Heart right ventricle (tissue), 16 donors: ENCODE measurements at places on chromosomes 2 and 18. TPM values are rescaled to one million over a fixed set of nuclear protein-coding genes. Genes with fewer than 3 reads are reported as not detected.

GRCh38 chr2:174623690-174624089 lies 26.1 kb upstream of the WIPF1 start:
- H3K27me3 ChIP-seq, result no peaks in the 10 kb centered on the region
- DNase-seq, result no peak
- no peaks in the 10 kb centered on the region for H3K36me3 ChIP-seq
- H3K27ac ChIP-seq, result no peak overlapping the region
- no peak overlapping the region for H3K4me3 ChIP-seq

DNA sequence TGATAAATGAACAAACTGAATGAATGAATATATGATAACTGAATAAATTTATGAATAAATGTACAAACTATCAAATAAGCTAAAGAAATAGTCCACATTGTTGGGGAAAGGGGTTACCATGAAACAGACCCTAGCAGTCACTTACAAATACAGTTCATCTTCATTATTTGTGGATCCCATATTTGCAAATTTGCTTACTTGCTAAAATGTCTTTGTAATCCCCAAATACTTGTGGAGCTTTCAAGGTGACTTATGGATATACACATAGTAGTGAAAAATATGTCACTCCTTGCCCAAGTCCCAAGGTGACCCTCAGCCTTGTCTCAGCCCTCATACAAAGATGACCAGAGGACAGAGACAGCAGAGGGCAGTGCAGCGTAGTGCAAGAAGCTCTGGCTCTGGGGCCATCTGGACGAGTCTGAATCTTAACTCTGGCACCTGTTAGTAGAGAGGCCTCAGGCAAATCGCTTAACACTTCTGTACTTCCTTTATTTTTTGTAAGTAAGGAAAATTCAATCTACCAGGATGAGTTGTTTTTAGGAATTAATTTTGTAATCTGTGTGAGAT lies 3.1 kb downstream of the PAIP2B start:
- no peak overlapping the region for H3K4me3 ChIP-seq
- no peaks in the 10 kb centered on the region for H3K27me3 ChIP-seq
- peak; percentile 60 for DNase-seq
- peak overlapping the region; percentile 32 for H3K27ac ChIP-seq
- H3K36me3 ChIP-seq, result no peaks in the 10 kb centered on the region

- H3K36me3 ChIP-seq, result no peaks in the 10 kb centered on the region
- no peaks in the 10 kb centered on the region for H3K4me1 ChIP-seq
- H3K4me3 ChIP-seq, result no peak overlapping the region
- no peak overlapping the region for H3K27ac ChIP-seq
- H3K27me3 ChIP-seq, result no peaks in the 10 kb centered on the region
These were observed 91.4 kb upstream of the ASAP2 start for GRCh38 chr2:9115229-9115628.

Gene CD226
- total RNA-seq, result 0.83 TPM

Gene RIT2
- not detected for total RNA-seq

- H3K27me3 ChIP-seq, result no peaks in the 10 kb centered on the region
- no peak overlapping the region for H3K4me3 ChIP-seq
- no peaks in the 10 kb centered on the region for H3K4me1 ChIP-seq
- no peak for DNase-seq
- no peaks in the 10 kb centered on the region for H3K36me3 ChIP-seq
These were observed 73.6 kb upstream of the NCK2 start for GRCh38 chr2:105671156-105671555.

Gene DTNA
- 194 TPM for total RNA-seq

Gene CPO
- 0.35 TPM for total RNA-seq

Gene MITD1
- total RNA-seq, result 14.2 TPM

- H3K27ac ChIP-seq, result no peak overlapping the region
- no peaks in the 10 kb centered on the region for H3K27me3 ChIP-seq
- no peaks in the 10 kb centered on the region for H3K36me3 ChIP-seq
- no peak overlapping the region for H3K4me3 ChIP-seq
These were observed 62.5 kb upstream of the ACVR2A start for GRCh38 chr2:147782141-147782930.

- no peaks in the 10 kb centered on the region for H3K27me3 ChIP-seq
- DNase-seq, result no peak
- no peaks in the 10 kb centered on the region for H3K4me1 ChIP-seq
- no peaks in the 10 kb centered on the region for H3K36me3 ChIP-seq
- no peak overlapping the region for H3K27ac ChIP-seq
These were observed 686.9 kb upstream of the NRXN1 start for GRCh38 chr2:51718881-51719280.

Gene SERPINB5
- not detected for total RNA-seq

GRCh38 chr2:47503481-47504070 lies 100.6 kb downstream of the MSH2 start:
- no peak overlapping the region for H3K27ac ChIP-seq
- no peak for DNase-seq
- H3K36me3 ChIP-seq, result no peaks in the 10 kb centered on the region

DNA sequence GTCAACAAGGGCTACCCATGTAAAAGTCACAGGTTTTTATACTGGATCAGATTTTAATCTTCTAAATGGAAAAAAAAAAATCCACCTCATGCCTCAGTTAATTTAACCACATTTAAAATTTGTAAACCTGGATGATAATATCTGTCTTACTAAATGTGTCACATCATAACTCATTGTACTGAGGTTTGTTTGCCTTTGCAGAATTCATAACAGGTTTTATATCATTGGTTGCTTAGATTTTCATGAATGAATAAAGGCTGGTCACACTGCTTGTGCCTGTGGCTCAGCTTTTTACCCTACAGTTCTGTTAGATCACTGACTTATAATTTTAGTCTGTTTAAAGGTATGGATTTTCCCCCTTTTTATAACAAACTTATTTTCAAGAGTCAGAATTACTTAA lies 48.9 kb downstream of the PSMD14 start:
- no peak overlapping the region for H3K4me3 ChIP-seq
- peaks cover 9% of the 10 kb centered on the region for H3K4me1 ChIP-seq
- H3K36me3 ChIP-seq, result no peaks in the 10 kb centered on the region
- DNase-seq, result no peak
- H3K27me3 ChIP-seq, result no peaks in the 10 kb centered on the region

DNA sequence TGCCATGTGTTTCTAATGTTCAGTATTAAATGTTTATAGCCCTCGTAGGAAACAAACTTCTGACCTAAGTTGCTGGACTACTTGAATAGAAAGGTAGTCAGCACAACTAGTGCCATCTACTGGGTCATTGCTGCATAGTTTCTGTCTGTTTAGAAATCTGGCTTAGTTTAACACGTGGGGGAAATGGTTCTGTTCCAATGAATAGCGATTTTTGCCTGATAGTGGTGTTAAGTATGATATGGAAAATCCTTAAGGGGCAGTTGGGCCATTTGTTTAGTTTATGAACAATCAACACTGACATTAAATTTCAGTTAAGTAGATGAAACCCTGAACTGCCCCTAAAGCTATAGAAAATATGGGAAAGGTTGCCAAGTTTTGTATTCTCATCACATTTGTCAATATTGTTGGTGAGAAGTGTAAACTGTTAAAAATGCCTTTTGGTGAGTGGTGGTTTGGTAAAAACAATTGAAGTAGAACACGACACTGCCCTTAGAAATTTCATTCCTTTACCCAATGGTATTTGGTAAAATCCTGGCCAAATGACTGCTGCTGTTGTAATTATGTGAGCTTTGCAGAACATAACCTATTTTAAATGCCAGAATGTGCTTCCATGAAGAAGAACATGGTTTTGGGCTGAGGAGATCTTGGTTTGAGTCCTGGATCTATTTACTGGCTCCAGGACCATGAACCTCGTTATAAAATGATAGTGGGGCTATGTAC lies 13.2 kb downstream of the NABP1 start:
- peaks cover 2% of the 10 kb centered on the region for H3K36me3 ChIP-seq
- H3K4me1 ChIP-seq, result peaks cover 45% of the 10 kb centered on the region
- H3K4me3 ChIP-seq, result no peak overlapping the region
- no peak for DNase-seq

Gene WBP1
- total RNA-seq, result 38.2 TPM

DNA sequence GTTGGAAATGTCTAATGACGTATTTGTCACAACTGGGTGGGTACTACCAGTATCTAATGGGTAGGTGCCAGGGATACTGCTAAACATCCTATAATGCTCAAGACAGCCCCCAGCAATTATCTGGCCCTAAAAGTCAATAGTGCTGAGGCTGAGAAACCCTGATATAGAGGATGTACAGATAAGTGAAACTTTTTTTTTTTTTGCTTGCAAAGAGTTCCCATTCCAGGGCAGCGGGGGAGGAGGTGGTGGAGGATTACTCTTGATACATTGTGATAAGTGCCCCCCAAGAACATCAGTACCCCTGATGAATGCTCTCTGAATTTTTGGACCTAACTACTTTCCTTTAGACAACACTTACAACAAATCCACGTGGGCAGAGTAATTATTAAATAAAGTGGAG lies 329.7 kb upstream of the SPRED2 start:
- H3K4me3 ChIP-seq, result no peak overlapping the region
- H3K4me1 ChIP-seq, result no peaks in the 10 kb centered on the region
- H3K27ac ChIP-seq, result no peak overlapping the region
- DNase-seq, result no peak

DNA sequence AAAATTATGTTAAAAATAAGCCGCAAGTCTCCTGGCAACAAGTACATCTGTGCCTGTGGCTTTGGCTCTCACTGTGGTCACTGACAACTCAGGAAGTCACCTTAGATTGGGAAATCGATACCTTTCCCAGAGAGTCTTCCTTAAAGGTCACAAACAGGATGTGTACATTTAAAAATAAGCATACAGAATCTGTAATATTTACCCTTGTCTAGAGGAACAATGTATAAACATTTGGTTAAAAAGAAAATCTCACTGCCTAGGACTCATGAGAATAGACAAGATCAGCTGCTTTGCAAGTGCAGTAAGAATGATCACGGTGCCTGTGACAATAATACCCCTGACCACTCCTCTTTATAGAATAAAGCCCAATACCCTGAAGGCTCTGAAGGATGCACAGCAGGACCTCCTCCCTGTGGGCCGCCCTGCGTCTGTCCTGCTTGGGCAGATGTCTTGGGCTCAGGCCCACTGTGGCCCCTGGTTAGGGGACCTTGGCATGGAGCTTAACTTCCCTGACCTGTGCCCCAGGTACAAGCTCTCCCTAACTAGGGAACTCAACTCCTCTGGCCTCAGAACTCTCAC lies 98.0 kb upstream of the MGAT4A start:
- no peak overlapping the region for H3K4me3 ChIP-seq
- no peaks in the 10 kb centered on the region for H3K27me3 ChIP-seq
- DNase-seq, result no peak
- peaks cover 34% of the 10 kb centered on the region for H3K4me1 ChIP-seq

Gene HRH4
- total RNA-seq, result not detected

Gene CIB4
- total RNA-seq, result not detected

DNA sequence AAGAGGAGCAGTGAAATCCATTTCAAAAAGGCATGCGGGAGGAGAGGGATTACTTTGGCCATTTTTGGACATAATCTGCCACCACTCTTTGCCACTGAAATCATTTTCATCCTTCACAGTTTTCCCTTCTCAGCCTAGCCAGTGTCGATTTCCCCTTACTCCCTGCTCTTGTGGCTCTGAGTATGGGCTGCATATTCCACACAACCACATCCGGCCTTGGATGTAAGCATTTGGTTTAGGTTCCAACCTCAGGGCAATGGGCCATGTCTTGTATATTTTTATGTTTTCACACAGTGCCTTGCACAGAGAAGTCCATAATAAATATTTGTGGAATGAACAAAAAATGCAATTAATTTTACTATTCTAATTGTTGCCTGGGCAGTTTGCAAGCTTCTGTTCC lies 7.7 kb upstream of the SERPINE2 start:
- H3K27me3 ChIP-seq, result no peaks in the 10 kb centered on the region
- DNase-seq, result no peak
- H3K4me3 ChIP-seq, result no peak overlapping the region
- H3K36me3 ChIP-seq, result no peaks in the 10 kb centered on the region
- H3K27ac ChIP-seq, result no peak overlapping the region
- no peaks in the 10 kb centered on the region for H3K4me1 ChIP-seq

DNA sequence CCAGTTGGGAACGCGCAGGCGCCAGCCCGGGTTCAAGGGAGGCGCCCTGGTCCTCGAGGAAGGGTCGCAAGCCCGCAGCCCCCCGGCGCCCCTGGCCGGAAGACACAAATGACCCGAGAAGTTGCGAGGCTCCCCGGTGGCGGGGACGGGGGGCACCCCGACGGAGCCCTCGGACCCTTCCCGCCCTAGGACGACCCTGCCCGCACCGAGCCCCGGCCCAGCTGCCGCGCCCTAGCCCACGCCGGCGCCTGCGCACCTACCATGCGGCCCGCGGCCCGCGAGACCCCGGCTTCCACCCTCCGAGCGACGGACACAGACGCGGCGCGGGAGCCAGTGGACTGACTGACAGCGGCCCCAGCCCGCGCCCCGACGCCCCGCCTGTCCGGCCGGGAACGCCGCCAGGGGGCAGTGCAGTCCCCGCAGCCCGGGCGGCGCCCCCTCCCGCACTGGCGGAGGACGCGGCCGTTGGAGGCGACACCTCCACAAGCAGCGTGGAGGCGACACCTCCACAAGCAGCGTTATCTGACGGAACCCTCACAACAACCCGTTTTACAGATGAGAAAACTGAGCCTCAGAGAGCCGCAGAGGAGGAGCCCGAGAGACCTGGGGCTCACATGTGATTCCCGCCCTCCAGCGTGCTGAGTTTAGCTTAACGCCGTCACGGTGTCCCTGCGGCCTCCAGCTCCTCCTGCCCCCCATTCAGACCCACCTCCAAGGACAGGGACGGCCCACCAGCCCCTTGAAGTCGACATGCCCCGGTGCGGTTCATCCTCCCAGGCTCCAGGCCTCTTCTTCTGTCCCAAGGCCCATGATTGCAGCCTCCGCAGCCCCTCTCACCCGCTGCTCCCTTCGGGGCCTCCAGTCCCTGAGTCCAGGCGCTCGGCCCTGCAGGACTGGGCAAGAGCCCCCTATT lies at the start of gene NMUR1:
TSS of gene NMUR1 (minus strand) at position 347 of the 913 bp plus-strand sequence. CDS start at position 263, 84 bp downstream.
- DNase-seq, result peak; percentile 74
- H3K36me3 ChIP-seq, result no peaks in the 10 kb centered on the region
- no peaks in the 10 kb centered on the region for H3K4me1 ChIP-seq
- peaks cover 81% of the 10 kb centered on the region for H3K27me3 ChIP-seq
- H3K4me3 ChIP-seq, result peak within 1 kb of the TSS; percentile 30

- peaks cover 60% of the 10 kb centered on the region for H3K4me1 ChIP-seq
- H3K27me3 ChIP-seq, result no peaks in the 10 kb centered on the region
- peak overlapping the region; percentile 91 for H3K27ac ChIP-seq
These were observed 258 bp downstream of the MGAT4A start for GRCh38 chr2:98730707-98731040.

- no peaks in the 10 kb centered on the region for H3K36me3 ChIP-seq
- H3K27ac ChIP-seq, result no peak overlapping the region
- DNase-seq, result no peak
- peaks cover 6% of the 10 kb centered on the region for H3K4me1 ChIP-seq
These were observed 138.1 kb downstream of the SEPTIN10 start for GRCh38 chr2:109475531-109476210.
